ENCODE measurements at places on chromosomes 5 and 9.

DNA sequence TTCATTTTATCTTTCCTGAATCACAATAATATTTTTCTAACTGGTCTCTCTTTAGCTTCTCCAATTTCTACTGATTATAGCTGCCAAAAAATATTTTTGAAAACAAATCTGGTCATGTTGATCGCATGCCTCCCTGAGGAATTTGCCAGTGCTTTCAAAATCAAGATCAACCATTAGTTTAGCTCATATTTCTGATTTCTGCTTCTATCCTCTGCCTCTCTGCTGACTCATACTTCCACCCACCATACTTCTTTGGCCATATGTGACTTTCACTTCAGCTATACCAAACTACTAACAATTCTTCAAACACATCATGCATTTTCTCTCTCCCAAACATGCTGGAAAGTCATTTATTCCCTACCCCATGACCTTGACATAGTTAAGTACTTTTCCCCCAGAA lies 636.5 kb downstream of the TLE1 start:
- no peak for DNase-seq

- DNase-seq, result no peak
These were observed 1819.8 kb upstream of the C9orf72 start for GRCh38 chr9:29393064-29393463.

DNA sequence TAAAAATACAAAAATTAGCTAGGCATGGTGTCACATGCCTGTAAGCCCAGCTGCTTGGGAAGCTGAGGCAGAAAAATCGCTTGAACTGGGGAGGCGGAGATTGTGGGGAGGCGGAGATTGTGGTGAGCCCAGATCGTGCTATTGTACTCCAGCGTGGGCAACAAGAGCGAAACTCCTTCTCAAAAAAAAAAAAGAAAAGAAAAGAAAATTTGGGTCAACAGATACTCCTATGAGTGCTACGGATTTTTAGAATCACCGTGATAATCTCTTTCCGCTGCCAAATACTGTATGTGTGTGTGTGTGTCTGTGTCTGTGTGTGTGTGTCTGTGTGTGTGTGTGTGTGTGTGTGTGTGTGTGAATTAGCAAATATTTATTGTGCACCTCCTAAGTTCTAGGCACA lies 64.4 kb downstream of the ARRDC3 start:
- DNase-seq, result no peak

DNA sequence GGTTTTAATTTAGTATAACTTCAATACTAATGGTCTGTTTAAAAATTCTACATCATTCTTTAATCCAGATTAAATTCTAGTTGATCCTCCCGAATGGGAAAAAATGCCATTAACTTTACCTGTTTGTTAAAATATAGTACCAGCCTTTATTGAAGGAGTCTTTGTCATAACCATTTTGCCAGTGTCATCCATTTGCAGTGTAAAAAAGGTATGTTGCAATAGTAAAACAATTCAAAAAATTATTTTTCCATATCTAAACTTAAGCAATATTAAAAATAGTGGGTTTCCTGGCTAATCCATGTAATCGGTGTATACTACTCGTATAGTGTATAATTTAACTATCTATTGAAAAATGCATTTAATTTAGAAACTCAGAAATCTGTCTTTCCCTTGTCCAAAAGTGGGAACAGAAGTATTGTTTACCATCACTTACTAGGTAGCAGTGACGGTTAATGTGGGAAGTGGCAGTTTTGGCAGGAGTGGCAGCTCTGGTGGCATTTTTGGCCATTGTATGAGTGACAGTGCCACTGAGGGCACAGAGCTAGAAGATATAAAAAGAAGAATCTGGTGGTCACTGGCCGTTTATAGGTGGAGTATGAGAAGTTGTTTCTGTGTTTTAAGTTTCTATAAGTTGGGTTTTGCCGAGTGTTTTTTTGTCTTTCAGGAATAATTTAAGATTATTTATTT lies 1.9 kb downstream of the AP3S1 start:
- no peak for DNase-seq

- DNase-seq, result no peak
These were observed 34.6 kb upstream of the NFIB start for GRCh38 chr9:14348373-14349145.

- DNase-seq, result no peak
These were observed 31.7 kb downstream of the BRINP1 start for GRCh38 chr9:119337573-119337972.

GRCh38 chr5:114402206-114402605 lies 40.3 kb downstream of the KCNN2 start:
- no peak for DNase-seq

DNA sequence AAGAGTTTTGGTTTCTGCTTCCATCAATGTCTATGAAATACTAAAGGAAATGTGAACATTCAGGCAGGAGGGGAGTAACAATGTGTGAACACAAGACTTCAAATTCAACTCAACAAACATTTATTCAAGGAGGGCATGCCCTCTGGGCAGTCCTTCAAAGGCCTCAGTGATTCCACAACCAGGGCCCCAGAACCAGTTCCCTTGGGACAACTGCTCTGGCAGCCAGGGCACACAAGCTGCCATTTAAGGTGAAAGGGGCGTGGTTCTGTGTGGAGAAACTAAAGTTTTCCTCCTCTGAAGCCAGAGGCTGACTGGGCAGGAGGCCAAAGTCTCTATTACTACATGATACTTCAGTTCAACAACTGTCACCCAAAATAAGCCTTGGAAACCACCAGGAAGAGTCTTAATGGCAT lies 3.2 kb downstream of the RBM18 start:
- DNase-seq, result no peak

- DNase-seq, result peak; percentile 38
These were observed 4.9 kb downstream of the SMIM3 start for GRCh38 chr5:150783422-150783928.

- no peak for DNase-seq
These were observed 108.3 kb downstream of the DENND1A start for GRCh38 chr9:123821619-123822018.

DNA sequence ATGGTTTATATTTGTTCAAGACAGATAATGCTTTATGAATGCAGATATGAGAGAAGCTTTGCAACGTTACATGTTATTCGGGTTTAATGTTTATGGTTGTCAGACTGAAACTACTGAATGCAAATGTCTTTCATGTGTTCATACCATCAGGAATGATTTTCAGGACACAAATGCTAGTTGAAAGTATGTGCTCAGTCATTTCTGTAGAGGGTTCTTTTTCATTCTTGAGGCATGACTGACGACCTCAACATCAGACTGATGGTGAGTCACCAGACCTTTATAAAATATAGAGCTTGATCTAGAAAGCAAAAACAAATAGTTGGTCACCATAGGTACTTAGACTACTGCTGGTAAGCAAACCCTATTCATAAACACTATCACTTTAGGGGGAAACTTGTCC lies 287.3 kb upstream of the NUDT12 start:
- no peak for DNase-seq

GRCh38 chr9:129679537-129679936 lies 14.1 kb downstream of the PRRX2 start:
- no peak for DNase-seq

DNA sequence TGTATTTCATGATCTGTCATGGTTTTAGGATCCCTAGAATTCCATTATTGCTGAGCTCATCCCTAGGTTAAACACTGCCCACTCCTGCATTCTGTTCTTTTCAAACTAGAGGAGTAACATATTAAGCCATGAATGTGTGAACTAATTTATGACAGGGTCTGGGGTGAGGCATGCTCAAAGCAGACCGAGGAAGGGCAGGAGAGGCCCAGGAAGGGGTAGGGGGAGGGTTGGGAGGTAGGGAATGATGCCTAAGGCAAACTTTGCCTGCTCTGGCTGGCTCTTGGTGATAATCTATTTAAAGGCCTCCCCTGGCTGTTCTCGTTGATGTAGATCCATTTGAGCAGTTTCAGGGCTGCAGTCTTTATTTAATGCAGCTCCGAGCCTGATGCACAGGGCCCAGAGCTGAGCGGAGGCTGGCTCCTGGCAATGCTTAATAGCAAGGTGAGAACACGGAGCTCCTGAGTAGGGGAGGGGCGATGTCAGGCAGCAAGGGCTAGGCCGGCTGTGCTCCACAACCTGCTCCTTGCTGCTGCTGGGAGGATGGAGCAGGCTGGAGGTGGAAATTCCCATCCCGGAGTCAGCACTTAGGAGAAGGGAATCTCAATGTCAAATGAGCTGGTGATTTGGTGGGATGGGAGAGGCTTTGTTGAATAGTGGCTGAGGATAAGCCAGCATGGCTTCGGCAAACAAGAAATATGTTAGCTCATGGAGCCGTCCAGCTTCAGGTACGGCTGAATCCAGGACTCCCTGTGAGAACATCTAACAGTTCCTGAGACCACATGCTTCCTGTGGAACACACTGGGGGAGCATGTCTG lies 73.2 kb upstream of the UNC5A start:
- no peak for DNase-seq

DNA sequence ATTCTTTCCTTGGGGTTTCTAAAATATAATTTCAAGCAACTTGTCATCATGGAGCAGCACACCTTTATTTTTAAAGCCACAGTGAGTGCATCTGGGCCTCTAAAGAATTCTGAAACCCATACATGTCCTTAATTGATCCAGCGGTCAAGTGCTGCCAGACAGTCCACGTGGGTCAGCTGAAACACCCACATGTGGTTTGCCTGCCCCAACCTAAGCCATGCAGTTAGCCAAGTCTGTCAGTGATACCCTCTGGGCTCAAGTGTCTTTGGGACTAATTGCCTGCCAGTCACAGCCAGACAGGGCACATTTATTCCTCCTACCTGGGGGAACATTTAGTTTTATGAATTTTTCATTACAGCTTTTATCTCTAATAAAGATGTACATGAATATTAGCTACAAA lies 291.4 kb upstream of the SLC30A5 start:
- DNase-seq, result no peak

- DNase-seq, result no peak
These were observed 106.1 kb upstream of the ICE1 start for GRCh38 chr5:5316334-5316733.

DNA sequence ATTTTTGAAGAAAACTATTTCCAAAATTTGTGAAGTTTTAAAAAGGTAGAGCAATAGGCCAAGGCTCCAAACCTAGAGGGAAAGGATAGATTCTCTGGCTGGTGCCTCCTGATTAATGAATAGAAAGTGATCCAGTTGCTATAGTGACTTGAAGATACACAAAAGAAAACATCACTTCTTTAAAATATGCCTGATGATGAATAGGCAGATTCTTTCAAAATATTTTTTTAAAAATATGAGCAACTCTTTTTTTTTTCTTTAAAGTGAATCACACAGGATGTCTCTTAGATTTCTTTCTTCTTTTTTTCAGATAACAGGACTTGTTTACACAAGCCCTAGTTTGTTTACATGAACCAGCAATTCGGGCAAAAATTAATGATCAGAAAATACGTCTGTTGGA lies 124.4 kb downstream of the RFK start:
- DNase-seq, result no peak

DNA sequence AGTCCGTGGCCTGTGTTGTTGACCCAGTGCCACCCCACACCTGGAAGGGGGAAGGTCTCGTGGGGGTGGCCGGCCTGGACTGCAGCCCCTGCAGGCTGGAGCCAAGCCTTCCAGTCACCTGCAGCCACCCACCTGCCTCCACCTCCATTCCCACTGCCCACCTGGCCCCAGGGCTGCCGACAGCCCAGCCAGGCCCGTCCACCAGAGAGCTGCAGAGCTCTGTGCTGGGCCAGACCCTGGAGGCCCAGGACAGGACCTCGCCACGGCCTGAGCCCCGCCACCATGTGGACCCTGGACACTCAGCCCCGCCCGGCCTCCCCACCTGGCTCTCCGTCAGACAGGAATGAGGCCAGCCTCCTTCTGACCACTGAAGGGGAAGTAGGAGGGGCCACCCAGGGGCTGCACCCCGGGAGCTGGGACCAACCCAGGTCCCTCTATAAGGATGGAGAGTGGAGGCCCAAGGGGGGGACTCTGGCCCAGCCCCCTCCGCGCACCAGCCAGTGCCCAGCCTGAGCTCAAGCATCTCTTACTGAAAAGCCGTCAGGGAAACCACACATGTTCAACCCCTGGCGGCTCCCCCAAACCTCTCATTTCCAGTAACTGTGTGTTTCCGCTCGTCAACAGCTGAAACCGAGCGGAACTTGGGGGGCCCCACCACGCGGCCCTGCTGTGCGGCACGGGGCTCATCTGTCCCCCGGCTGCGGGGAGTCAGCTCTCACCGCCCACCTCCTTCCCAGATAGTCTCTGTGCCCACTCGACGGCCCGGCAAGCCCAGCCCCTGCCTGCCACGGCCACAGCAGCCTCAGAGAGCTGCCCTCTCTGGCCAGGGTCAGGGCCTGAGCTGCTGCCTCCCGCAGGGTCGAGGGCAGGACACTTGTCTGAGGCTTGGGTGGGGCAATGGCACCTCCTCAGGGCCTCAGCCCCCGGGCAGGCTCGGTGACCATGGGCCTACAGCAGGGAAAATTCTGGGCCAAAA lies 12.8 kb downstream of the NOTCH1 start:
- no peak for DNase-seq

GRCh38 chr5:75433814-75434506 lies 77.5 kb downstream of the CERT1 start:
- DNase-seq, result no peak

DNA sequence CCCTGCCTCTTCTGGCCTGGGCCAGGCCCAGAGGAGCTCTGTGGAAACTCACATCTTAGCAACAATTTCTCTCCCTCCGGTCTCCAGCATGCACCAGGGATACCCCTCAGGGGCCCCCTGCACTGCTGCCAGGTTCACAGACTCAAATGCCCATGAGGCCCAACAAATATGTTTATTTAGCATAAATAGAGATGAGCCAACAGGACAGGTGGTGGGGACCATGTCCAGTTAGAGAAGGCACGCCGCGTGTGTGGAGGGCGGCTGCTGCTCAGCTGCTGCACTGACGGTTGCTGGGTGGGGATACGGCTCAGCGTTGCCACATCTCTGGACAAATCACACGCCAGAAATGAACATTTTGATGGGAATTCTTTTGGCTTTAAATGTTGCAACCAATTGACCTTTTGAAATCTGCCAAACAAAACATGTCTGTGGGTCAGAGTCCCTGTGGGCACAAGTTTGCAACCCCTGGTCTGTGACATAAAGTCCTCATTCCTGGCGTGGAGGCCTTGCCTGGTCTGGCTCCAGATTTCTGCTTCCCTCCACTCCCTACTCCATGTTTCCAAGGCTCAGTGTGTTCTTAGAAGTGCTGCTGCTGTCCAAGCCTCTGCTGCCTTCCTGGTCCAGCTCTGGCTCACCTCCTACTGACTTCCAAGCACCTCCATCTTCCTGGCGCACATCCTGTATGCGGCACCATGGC lies 88.9 kb downstream of the AMBP start:
- no peak for DNase-seq

GRCh38 chr9:98101868-98102273 lies 17.2 kb downstream of the TRIM14 start:
- DNase-seq, result no peak

- peak; percentile 12 for DNase-seq
These were observed 138.0 kb upstream of the KCNN2 start for GRCh38 chr5:114223866-114224265.

- DNase-seq, result no peak
These were observed 7.4 kb downstream of the PHYKPL start for GRCh38 chr5:178225174-178225573.

- no peak for DNase-seq
These were observed 33.4 kb upstream of the GNPDA1 start for GRCh38 chr5:142046191-142046590.

DNA sequence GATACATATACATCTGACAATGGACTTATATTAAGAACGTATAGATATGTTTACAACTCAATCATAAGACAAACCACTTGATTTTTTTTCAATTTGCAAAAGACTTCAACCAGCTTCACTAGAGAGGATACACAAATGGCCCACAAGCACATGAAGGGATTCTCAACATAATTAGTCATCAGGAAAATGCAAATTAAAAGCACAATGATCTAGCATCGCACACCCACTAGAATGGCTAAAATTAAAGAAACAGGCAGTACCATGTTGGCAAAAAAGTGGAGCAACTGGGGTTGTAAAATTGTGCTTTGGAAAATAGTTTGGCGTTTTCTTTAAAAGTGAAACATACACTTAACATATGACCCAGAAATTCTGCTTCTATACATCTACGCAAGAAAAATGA lies 80.0 kb upstream of the TRIO start:
- no peak for DNase-seq

All from iPS DF 19.7 (cell line).